ENCODE measurements at places on chromosomes 3 and 15. TPM values are rescaled to one million over a fixed set of nuclear protein-coding genes. Genes with fewer than 3 reads are reported as not detected.

The CCRL2 gene
- 14.6 TPM for total RNA-seq

The NTRK3 gene
- total RNA-seq = not detected

The SNTN gene
- not detected for total RNA-seq

The AHSG gene
- total RNA-seq = not detected

The ZNF620 gene
- total RNA-seq = 7.0 TPM

The VGLL3 gene
- total RNA-seq = 3.7 TPM

The UBAP1L gene
- total RNA-seq = 1.9 TPM

The DAZL gene
- not detected for total RNA-seq

The ZPLD1 gene
- total RNA-seq = not detected

The NUP210 gene
- total RNA-seq = 0.53 TPM

The GHSR gene
- total RNA-seq = not detected

The GALNT15 gene
- 5.7 TPM for total RNA-seq

The ADCY5 gene
- total RNA-seq = not detected

The SLC38A3 gene
- 0.36 TPM for total RNA-seq

The GOLGA8O gene
- total RNA-seq = 0.13 TPM

The XCR1 gene
- not detected for total RNA-seq

The CLEC3B gene
- total RNA-seq = not detected

The SAMMSON gene
- total RNA-seq = not detected

The SPRED1 gene
- total RNA-seq = 39.6 TPM

The PLA2G4B gene
- total RNA-seq = 0.40 TPM

The OR5K2 gene
- total RNA-seq = not detected

The TM4SF18 gene
- 156 TPM for total RNA-seq

The KIF15 gene
- total RNA-seq = 21.1 TPM

The HRG gene
- total RNA-seq = not detected

The RYR3 gene
- total RNA-seq = under 0.01 TPM

The GOLGA8G gene
- total RNA-seq = not detected

The PP2D1 gene
- total RNA-seq = not detected

All from thoracic aorta endothelial cell (primary cell).